ENCODE measurements at places on chromosomes 6 and 20.
A peak's percentile ranks its signal among the peaks of the same experiment; 100 is the strongest.

DNA sequence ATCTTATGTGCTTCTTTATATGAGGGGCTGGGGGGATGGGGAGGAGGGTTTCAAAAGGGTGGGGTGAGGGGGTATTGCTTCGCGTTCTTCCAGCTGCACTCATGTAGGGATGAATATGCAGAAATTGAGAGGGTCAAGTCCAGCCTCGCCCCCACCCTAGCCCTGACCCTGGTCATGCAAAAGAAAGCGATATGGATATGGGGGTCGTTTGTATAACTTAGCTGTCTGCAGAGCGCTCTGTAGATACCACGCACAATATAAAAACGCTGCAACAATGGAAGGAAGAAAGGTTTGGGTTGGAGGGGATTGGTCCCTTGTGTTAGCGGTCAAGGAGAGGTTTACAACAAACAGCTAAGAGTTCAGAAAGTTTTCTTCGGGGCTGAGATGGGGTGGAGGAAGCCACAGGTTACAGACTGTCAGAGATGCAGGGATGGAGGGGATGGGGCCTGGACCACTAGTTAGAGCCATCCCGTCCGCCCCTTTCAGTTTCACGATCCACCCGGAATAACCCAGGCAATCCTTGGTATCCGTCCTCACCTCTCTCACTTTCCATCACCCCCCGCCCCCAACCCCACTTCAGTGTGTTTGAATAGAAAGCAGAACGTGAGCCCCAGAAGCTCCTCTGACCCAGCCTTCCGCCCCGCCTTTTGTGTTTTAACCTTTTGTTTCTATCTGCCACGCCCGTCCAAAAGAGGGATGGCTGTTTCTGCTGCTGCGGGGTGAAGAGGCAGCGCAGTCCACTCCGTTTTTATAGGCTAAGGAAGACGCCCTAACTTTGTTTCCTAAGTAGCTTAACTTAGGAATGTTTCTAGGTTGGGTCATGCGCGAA, 73.5 kb downstream of the SOX4 start:
- no peak for DNase-seq

GRCh38 chr20:56995635-56996075, 270.8 kb downstream of the BMP7 start:
- no peak for DNase-seq

DNA sequence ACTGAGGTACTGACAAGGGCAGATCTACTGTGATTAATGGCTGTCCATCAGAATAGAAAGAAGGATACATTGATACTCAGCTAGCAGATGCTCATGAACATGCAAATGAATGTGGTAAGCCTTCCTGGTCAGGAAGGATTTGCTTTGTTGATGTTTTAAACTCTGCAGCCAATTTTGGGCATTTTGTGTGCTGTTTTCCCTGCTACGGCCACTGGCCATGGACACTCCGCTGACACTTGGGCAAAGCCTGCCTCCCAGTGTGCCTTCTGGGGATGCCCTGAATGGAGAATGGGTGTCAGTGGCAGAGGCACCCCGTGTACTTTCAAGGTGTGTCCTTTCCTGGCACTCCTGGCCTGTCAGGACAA, 113.1 kb downstream of the SOBP start:
- DNase-seq: peak; percentile 65

DNA sequence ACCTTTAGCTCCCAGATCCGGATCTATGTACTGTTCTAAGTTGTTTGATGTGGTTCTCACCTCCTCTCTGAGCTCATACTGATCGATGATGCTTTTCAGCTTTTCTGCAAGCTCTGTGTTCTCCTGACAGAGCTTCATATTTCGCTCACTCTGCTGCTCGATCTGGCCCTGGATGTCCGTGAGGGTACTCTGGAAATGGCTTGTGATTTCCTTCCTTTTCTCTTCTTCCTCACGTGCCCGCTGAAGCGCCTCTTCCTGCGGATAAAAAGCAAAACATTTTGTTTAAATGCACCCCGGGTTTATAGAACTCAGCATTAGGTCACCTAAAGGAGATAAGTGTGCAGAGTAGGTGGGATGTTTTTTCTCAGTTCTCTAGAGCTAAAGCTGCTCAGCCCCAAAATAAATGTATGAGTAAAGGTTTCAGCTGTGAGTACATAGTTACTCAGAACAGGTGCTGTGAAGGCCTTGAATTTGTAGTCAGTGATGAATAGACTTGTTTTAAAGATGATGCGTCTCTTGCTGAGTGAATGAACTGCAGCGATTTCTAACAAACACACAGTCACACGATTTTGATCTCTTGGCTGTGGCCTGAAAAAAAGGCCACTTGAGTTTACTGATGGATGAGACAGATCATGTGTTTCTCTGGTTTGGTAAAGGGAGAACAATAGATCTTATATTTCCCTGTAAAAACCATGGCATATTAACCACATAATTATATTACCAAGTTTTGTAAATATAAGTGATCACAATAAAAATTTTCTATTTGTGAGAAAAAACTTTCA, 29.1 kb downstream of the TXLNB start:
- no peak for DNase-seq

DNA sequence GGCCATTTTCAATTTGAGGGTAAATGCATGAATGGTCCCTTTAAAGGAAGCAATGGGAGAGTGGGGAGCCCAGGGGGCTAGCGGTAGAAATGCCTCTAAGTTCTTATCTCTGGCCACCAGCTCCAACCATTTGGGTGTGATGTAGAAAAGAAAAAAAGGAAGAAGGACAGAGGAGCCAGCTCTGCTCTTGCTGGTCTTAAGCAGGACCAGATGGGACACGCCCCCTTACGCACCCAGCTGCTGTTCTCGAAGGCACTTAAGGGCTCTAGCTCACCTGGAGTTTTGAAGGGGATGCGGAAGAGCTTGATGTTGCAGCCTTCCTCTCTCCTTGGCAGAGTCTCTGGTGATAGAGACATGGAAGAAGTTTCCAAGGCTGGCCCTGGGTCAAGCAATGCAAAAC, 59.5 kb upstream of the RNF144B start:
- DNase-seq: no peak

DNA sequence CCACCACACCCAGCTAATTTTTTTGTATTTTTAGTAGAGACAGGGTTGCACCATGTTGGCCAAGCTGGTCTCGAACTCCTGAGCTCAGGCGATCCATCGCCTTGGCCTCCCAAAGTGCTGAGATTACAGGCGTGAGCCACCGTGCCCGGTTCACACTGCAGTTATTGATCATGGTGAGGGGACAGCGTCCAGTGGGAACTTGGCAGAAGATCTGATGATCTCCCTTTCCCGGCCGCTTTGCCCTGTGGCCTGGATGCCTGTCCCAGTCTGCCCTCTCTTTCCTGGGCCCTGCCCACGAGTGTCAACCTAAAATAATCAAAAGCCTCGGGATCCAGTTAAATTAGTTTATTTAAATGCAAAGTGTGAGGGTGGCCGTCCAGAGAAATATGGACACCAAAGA, 42.2 kb downstream of the CPNE5 start:
- no peak for DNase-seq

- no peak for DNase-seq
Observed at GRCh38 chr20:54116550-54117235, 46.3 kb upstream of the BCAS1 start.

GRCh38 chr20:49510562-49511122, 28.2 kb upstream of the KCNB1 start:
- DNase-seq: no peak

DNA sequence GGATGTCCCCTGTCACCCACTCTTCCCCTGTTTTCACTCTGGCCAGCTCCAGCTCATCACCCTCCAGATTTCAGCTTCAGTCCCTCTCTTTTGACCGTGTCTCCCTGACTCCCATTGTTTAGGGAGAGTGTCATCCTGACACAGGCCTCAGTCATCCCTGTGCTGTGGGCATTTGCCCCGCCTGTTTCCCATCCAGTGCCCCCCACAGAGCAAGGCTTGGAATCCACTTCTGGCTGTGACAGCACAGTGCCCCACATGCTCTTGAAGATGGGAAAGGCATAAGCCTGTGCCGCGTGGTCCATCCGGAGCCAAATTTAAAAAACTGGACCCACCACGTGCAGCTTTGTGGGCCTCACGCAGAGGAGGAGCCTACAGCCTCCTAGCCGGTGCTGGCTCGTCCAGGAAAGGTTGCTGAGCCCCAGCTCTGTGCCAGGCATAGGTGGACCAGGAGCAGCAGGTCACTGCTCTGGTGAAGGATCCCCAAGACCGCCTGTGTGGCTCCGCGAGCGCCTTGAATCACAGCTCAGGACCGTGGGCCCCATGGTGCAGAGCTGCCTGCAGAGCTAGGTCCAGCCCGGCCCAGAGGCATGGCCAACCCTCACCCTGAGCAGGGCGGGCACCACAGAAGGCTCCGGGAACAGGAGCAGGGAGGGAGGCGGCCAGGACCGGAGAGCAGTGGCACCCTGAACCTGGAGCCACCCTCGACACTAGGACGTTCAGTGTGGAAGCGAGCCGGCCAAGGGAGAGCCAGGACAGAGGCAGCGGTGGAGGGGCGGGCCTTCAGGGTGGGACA, 172.8 kb downstream of the CDH4 start:
- no peak for DNase-seq

GRCh38 chr20:53927990-53928389, 142.4 kb downstream of the BCAS1 start:
- DNase-seq: no peak

DNA sequence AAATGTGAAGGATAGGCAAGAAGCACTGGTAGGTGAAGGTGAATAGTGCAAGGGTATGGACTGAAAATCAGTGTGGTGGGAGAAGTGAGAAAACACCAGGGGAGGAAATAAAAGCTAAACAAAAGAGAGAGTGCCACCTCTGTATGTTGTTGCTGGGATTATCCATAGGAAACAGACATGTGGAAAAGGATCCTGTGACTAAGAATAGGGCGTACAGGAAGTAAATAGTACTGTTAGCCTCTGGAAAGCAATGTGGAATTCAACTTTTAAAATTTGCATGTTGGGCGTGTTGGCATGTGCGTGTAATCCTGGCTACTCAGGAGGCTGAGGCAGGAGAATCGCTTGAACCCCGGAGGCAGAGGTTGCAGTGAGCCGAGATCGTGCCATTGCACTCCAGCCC, 661.7 kb downstream of the KIF16B start:
- DNase-seq: no peak

- DNase-seq: no peak
Observed at GRCh38 chr6:37793067-37793466, 26.5 kb upstream of the ZFAND3 start.

GRCh38 chr6:52253494-52253893, 9.2 kb upstream of the IL17F start:
- DNase-seq: no peak

GRCh38 chr20:6081236-6081635, 27.4 kb upstream of the LRRN4 start:
- no peak for DNase-seq

GRCh38 chr20:53579581-53580375, 13.9 kb downstream of the ZNF217 start:
- no peak for DNase-seq

- DNase-seq: no peak
Observed at GRCh38 chr6:148249160-148249559, 93.5 kb upstream of the SASH1 start.

DNA sequence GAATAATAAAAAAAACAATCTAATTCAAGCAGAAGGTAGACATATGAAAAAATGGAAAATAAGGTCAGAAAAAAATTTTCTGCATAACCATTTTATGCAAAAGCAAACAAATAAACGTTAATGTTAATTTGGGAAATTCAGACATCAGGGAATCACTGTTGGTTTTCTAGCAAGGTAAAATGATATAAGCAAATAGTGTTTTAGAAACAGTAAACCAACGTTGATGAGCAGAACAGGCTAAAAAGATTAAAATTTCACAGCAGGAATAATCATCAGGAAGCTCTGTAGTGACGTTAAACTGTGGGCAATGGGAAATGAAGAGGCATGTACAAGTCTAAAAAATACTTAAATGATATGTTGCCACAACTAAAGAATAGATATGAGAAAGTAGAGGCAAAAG, 54.5 kb upstream of the HMGCLL1 start:
- no peak for DNase-seq

DNA sequence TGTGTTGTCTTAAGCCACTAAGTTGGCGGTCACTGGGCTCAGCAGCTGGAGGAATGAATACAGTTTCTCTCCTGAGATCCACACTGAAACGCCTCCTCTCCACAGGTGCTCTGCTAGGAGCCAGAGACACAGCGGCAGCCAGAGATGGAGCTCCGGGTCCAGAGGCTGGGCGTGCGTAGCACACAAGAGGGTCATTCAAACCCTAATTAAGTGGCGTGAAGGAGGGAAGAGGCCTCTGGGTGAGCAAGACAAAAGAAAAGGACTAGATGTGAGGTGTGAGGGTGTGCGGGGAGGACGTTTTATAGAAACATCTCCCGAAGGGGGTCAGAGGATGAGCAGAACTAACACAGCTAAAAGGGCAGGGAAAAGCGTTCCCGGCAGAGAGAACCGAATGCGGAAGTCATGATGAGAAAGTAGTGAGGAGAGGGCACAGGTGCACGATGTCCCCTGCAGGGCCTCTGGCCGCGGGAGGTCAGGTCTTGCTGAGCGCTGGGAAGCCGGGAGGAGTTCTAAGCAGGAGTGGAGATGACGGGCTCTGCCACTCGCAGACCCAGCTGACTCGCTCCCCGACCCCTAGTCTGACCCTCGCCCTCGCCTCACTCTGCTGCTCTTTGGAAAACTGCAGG, 54.4 kb downstream of the BMP7 start:
- DNase-seq: no peak

DNA sequence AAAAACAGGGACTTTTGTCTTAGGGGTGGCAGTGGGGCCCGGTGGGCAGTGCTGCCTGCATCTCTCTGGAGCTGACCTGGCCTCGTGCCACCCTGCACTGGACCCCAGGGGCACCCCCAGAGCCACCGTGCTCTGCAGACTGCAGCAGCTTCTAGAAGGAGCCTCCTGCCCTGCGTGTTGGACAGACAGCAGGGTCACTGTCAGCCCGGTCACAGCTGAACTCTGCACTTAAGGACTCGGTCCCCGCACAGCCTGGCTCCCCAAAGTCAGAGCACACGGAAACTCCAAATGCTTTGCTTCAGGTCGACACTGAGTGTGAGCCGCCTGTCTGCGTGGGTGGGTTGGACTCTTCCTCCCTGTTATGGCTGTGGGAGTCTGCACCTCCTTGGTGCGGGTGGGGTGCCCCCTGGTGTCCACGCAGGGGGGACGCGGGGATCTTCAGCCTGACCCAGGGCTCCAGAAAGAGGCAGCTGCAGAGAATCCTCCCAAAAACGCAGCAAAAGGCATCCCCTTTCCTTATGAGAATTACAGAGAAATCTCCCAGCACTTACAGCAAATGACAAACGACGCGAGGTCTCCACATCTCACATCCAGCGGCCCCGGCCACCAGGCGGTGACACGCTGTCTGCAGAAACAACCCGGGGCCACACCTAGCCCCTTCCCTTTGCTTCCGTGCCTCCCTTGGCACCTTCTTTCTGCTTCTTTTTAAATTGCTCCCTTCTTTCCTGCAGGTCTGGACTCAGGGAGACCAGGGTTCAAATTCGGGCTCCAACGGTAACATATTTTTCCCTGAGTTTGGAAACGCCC, 36.3 kb upstream of the DACT2 start:
- peak; percentile 63 for DNase-seq

GRCh38 chr6:3769610-3770009, 18.1 kb upstream of the PXDC1 start:
- DNase-seq: no peak

GRCh38 chr20:17571153-17571527, 1.3 kb downstream of the DSTN start:
- DNase-seq: no peak

All from globus pallidus (tissue), 1 donor.